ENCODE measurements at places on chromosomes 4 and X. TPM values are rescaled to one million over a fixed set of nuclear protein-coding genes. Genes with fewer than 3 reads are reported as not detected.

DNA sequence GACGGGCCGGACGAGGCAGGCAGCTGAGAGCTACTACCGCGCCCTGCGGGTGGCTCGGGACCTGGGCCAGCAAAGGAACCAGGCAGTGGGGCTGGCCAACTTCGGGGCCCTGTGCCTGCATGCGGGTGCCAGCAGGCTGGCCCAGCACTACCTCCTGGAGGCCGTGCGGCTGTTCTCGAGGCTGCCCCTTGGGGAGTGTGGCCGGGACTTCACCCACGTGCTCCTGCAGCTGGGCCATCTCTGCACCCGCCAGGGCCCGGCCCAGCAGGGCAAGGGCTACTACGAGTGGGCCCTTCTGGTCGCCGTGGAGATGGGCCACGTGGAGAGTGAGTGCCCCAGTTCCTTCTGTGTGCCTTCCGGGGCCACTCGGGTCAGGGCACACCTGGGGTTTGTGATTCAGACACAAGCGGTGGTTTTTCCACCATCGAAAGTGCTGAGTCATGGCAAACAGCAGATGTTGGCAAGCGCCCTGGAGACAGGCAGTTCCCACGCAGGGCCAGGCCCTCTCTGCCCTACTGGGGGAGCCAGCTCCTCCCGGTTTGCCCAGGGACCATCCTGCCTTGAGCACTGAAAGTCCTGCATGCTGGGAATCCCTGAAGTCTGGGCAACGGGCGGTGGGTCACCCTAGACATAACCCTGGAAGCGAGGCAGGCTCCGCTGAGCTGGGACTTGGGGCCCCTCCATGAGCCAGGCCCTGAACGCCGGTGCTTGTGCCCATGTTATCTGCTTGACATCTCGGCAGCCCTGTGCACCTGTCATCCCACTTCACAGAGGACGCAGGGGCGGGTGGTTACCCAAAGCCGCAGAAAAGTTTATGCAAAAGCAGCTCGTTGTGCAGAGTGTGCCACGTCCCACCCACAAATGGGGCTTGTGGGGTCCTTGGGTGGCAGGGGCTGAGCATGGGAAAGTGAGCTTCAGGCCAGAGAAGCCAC, 29.5 kb downstream of the SH3TC1 start:
- DNase-seq: peak; percentile 75

DNA sequence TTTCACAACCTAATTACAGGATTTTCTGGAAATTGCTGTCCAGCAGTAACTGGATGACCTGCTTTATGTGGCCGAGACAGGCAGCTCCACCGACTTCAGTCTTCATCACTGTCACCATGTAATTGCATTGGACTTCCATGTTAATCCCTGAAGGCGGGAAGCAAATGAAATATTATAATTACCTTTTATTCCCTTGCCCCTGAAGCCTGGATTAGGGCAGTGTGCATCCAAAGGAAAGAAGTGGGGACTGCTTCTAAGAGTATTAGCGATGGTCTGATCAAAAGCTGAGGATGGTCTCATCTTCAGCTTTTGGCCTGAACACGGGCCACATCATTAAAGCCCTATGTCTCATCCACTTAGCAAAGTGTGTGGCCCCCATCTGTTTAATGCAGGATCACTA, 311.6 kb upstream of the GALNT7 start:
- DNase-seq: no peak

Gene IBSP
- total RNA-seq: not detected

Gene AWAT2
- not detected for total RNA-seq

- DNase-seq: no peak
These were observed 22.7 kb downstream of the NUDT6 start for GRCh38 chr4:122899682-122900081.

Gene NLGN4X
- 0.11 TPM for total RNA-seq

- no peak for DNase-seq
These were observed 22.3 kb downstream of the PJA1 start for GRCh38 chrX:69142788-69143469.

DNA sequence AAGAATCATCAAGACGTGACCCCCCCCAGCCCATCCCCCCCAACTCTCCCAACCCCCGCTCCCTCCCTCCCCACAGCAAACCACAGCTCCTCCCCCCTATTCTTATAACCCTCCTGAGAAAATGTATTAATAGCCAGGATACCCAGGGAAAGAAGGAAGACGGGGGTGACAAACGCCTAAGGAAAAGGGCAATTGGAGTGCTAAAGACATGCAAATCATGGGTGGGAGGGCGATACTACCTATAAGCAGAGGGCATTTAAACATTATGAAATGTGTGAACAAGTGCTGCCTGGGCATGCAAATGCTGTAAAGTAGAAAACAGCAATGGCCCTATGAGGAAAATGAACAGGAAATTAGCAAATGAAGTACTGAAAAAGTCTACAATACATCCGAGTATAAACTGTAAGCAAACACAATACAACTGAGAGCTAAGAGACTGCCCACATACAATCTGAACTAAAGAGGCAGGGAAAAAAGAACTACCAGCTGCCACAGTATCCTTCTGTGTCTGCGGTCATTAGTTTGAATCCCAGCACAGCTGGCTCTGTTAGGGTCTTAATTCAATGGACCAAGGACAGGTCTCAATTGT, 2.4 kb downstream of the CXXC4 start:
- DNase-seq: no peak

- peak; percentile 1 for DNase-seq
These were observed 81.5 kb downstream of the RCHY1 start for GRCh38 chr4:75432683-75433082.

DNA sequence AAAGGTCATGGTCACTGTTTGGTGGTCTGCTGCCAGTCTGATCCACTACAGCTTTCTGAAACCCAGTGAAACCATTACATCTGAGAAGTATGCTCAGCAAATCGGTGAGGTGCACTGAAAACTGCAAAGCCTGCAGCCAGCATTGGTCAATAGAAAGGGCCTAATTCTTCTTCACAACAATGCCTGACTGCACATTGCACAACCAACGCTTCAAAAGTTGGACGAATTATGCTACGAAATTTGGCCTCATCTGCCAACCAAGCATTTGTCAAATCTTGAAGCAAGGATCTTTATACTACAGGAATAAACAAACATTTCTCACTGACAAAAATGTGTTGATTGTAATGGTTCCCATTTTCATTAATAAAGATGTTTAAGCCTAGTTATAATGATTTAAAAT, 90.4 kb downstream of the EIF4E start:
- DNase-seq: no peak

Gene CABS1
- not detected for total RNA-seq

Gene SPATA4
- total RNA-seq: not detected

GRCh38 chrX:24202465-24203031, 53.0 kb downstream of the ZFX start:
- no peak for DNase-seq

- DNase-seq: no peak
These were observed 70.4 kb downstream of the LDB2 start for GRCh38 chr4:16827794-16828724.

- DNase-seq: no peak
These were observed 63.4 kb downstream of the HTRA3 start for GRCh38 chr4:8332891-8333331.

DNA sequence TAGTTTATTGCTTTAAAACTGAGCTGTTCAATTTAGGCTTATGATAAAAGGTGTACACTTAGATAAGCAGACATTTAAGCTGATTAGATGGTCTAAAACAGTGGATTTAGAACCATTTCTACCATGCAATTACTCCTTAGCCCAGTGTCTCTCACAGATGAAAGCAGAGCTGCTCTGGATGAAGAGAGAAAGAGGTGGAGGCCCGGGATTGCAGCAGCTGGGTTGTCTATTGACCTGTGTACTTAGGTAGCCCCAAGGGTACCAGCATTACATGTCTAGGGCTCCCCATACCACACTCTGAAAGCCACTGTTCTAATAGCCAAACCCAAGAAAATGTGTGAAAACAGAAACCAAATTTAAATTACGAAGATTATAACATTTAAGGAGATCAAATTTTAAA, 86.0 kb upstream of the GIMD1 start:
- no peak for DNase-seq

DNA sequence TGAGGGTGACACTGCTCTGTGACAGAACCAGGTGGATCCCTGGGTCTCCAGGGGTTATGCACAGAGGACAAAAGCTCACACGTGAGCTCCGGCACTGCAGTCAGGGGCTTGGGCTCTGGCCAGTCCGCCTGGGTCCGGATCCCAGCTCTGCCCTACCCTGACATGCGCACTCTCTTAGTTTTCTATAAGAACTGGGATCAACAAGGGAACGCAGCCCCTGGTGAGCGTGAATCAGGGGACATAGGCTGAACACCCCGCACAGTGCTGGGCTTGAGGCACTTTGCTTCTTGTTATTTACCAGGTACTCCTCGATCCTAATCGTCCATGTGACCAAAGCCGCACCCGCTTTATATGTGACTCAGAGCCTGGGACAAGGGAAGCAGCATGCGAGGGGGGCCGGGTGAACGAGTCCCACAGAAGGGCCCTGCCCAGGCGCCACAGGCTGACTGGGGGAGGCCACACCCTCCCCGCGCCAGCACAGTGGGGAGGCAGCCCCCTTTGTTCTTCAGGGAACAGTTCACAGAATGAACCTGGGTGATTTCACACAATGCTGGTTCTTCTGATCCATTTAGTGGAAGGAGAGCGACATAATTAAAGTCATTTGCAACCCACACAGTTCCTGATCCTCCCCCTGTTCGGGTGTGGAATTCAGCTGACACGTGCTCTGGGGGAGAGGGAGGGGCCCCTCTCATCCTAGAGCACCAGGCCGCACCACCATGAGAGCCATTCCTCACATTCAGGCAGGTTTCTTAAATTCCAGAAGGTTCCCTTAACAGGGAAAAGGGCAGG, 55.5 kb downstream of the WFS1 start:
- DNase-seq: no peak

Gene CXCL6
- not detected for total RNA-seq

- DNase-seq: no peak
These were observed 329.3 kb upstream of the RPS6KA3 start for GRCh38 chrX:20595928-20596575.

DNA sequence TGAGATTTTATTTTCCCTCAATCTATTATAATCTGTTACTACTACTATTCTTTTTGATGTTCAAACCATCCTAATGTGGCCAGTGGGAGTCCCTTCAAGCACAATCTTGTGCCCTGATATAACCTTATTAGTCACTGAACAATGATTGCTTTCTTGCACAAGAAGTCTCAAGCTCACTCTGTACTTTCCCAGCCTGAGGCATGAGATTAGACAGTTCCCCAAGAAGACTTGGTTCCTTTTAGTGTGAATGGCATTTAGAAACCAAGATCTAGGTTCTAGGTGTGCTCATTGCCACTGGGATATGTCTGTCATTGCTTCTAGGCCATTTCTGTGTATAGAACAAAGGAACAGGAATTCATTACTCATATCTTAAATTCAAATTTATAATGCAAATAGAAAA, 28.0 kb upstream of the RBM41 start:
- DNase-seq: no peak

DNA sequence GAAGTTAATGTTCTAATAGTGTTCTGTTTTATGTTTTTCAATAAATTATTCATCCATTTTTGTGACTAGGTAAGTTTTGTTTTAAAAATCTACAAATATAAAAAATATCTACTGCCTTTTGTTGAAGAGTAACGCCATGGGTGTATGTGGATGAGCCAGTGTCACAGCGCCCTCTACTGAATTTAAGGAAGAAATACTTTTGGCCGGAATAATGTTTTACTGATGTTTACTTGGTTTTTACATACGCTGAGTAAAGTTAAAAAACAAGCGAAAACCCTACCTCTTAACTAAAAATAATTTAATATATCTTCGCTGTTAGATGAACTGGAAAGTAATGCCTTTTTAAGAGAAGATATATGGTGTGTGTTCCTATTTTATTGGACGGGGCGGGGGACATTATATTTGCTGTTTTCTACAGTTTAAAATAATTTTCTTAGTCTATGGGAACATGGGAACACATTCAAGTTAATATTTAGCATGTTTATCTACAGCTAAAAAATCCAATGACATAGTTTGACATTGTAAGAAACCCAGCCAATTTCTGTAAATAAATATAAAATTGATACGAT, 86.1 kb downstream of the CPE start:
- peak; percentile 1 for DNase-seq

Gene SHOX
- not detected for total RNA-seq

Gene SOD3
- not detected for total RNA-seq

GRCh38 chr4:168674866-168675265, 178.0 kb downstream of the PALLD start:
- DNase-seq: no peak

Gene HSFX3
- total RNA-seq: not detected

DNA sequence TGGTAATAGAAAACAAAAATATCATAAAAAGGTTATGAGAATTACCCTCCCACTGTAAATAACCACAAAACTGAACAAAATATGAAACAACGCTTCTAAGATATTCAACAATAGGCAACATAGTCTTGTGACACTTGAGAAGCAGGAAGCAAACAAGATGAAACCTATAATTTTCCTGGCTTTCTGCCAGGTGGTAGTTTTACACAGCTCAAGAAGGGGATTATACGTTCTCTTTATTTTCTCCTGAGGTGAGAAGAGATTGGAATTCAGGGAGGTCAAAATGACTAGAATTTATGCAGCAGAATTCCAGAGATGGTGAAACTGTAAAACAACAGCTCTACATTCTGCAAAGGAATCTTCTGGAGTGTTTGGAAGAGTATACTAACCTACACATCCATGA, 186.0 kb downstream of the HHIP start:
- no peak for DNase-seq

DNA sequence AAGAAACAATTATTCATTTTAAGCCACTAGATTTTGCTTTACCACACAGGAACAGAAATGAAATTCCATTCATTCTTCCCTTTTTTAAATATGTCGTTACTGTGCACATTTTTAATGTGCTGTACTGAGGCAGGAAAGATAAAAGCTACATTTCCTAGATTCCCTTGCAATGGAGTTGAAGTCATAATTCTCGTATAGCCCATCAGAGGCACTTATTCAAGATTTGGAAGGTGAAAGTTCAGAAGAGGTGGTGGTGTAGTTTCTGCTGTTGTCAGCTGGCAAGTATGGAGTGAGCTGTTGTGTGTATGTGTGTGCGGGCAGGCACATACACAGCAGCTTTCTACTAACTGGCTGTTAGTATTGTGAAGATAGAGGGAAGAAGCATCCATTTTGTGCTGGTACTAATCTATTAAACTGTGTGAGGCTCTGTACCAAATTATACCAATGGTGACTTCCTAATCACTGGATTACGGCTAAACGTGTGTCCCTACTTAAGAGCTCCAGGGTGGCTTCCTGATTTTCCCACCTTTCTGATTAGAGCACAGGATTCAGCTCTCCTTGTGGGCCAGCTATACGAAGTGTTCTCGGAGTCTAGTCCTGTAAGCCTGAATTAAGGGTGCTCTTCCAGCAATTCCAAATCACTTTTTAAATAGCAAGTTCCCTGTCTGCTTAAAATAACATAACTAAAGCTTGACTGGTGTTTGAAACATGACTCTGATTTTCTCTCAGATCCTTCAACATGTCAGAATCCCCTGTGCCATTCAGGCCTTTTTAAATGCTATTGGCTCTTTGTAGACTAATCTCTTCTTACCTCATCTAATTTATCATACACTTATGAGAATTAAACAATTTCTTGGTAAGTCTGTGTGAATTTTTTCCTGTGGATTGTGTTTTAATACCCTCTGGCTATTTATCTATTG, 43.8 kb downstream of the PDS5A start:
- no peak for DNase-seq

Gene GIMD1
- total RNA-seq: not detected

Gene CT45A10
- not detected for total RNA-seq

Gene ADGRG4
- total RNA-seq: not detected

- no peak for DNase-seq
These were observed 84.9 kb downstream of the DMD start for GRCh38 chrX:33126469-33126868.

Gene DUSP21
- not detected for total RNA-seq

GRCh38 chr4:69858690-69859089, 1.3 kb downstream of the SULT1E1 start:
- DNase-seq: no peak

Data from CD4-positive, alpha-beta T cell (primary cell).